AG09319 (cell line): ENCODE measurements at places on chromosomes 3 and 15.

GRCh38 chr15:62444104-62445022 lies 279.3 kb upstream of the C2CD4B start:
- DNase-seq = peak; percentile 89

- no peak for DNase-seq
These were observed 34.0 kb upstream of the GK5 start for GRCh38 chr3:142259359-142259758.

DNA sequence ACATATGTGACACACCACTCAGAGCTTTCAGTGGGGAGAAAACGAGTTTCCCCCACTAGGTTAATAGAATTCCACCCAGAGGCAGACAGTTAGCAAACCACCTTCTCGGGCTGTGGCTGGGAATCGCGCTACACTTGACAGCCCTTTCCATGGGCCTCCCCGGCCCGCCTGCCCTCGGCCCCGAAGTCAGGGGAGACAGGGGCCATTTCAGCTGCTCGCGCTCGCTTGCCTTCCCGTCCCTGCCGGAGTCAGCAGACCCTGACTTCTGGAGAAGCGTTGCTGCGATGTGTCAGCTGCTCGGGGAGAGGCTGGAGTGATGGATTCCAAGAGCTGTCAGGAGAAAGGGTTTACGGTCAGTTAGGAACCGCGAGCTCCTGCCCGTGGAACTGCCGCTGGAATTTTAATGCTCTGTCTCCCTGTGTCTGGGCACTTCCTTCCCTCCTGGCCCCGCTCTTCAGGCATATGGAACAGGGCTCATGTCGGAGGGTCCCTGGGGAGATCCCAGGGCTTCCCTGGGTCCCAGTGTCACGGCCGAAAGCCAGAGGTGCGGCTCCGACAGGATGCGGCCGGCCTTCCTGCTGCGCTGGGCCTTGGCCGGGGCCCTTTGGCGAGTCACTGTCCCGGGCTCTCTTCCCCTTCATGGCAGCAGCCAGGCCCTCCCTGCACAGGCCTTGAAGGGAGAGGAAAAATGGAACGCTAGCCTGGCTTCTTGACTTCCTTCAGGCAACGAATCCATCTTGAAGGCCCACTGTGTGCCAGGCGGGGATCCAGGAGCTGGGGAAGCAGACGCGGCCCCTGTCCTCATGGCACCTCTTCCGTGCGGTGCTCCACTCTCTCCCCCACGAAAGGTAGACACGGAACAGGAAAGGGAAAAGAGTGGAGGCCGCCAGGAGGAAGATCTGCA lies 38.4 kb upstream of the VPS8 start:
- DNase-seq = no peak

- DNase-seq = no peak
These were observed 601.4 kb downstream of the CADM2 start for GRCh38 chr3:85560088-85560785.

GRCh38 chr3:89098964-89099585 lies 8.3 kb upstream of the EPHA3 start:
- peak; percentile 22 for DNase-seq

- no peak for DNase-seq
These were observed 1.2 kb downstream of the LARP6 start for GRCh38 chr15:70852501-70853317.

- no peak for DNase-seq
These were observed 1.1 kb upstream of the MAGEF1 start for GRCh38 chr3:184713040-184713355.

DNA sequence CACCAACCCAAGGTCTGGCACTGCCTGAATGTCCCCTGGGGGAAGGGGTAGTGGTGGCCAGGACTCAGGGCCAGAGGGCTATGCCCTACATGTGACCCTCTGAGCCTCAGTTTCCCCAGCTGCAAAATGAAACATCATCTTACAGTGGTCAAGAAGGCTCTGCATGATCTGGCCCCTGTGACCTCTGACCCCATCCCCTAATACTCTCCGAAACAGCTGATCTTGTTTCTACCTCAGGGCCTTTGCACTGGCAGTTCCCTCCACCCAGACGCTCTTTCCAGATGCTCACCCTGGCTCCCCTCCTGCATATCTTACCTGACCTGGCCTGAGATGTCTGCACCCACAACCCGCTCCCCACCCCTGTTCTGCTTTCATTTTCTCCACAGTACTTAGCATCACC lies 21.8 kb downstream of the PLXND1 start:
- DNase-seq = no peak

DNA sequence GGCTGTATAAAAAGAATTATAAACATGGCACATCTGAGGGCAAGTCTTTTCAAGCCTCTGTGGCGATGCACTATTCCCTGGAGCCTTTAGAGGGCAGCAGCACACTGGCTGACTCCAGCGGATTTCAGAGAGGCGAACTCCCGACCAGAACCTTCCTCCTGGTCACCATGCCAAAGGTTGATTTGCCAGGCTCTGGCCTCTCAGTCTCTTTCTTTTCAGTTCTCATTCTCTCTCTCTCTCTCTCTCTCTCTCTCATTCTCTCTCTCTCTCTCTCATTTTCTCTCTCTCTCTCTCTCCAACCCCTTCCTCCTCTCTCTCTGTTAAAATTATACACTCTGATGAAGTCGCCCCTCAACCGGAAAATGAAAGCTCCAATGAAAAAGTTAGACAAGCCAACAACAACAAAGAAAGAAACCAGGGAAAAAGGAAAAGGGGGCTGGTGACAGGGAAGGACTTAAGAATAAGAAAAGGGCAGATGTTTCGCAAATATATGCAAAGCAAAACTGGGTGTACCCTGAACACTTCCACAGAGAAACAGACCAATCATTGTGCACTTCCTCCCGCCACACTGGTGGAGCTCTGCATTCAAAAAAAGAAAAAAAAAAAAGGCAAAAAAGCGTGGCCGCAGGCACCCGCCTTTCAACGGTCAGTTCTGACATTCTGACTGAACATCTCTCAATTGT lies 90.2 kb downstream of the TIGIT start:
- peak; percentile 78 for DNase-seq

- no peak for DNase-seq
These were observed 27.6 kb upstream of the ADAMTSL3 start for GRCh38 chr15:83626171-83626802.

- DNase-seq = no peak
These were observed 58.9 kb upstream of the GATA2 start for GRCh38 chr3:128551867-128552266.

DNA sequence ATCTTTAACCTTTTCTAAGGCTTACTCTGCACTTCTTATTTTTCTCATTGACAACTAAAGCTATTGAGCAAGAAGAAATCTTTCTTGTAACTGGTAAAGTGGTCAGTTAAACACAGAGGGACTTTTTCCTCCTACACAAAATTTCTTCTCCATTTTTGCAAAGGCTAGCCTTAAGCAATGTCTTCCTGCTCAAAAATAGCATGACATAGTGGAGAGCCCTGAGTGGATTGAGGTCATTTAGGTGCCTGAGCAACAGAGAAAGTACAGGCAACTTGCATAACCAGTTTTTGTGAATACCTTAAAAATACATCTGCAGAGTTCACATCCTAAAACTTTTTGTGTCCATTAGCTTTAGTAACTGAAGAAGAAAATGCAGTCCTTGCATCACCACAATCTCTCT lies 144.7 kb upstream of the TTC14 start:
- no peak for DNase-seq

- DNase-seq = no peak
These were observed 9.4 kb upstream of the MRPS25 start for GRCh38 chr3:15074500-15074899.

DNA sequence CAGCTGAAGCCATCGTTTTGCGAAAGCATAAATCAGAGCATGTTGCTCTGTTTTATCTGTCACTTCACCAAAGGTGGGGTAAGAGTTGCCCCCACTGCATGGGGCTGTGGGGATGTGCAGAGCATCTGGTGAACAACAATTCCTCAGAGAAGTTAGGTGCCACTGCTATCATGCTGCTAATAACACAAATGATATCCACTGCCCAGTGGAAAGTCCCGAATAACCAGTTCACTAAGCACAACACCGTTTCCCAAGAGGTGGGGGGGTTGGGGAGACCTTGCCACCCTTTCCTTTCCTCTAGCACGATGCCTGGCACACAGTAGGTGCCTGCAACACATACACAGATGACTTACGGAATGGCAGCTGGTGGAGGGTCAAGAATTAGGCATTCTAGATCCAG lies 38.6 kb downstream of the FAM3D start:
- DNase-seq = no peak

GRCh38 chr15:52436981-52437380 lies 91.7 kb downstream of the MYO5A start:
- no peak for DNase-seq

DNA sequence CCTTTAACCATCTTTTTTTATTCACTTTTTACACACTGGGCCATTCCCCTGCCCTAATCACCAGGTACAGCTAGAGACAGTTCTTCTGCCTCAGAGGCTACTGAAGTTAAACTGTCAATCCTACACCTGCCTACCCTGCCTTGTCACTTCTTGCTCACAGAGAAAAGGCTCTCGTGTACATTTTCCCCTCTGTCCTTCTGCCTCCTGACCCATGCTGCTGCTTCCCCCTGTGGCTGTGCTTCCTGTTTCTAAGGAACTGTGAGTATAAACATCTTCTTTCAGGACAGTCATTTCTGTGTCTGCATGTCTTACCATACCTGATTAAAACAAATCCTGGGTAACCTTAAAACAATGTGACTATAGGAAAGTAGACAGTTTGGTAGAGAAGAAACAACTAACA lies 236.4 kb upstream of the MRPL3 start:
- DNase-seq = no peak

DNA sequence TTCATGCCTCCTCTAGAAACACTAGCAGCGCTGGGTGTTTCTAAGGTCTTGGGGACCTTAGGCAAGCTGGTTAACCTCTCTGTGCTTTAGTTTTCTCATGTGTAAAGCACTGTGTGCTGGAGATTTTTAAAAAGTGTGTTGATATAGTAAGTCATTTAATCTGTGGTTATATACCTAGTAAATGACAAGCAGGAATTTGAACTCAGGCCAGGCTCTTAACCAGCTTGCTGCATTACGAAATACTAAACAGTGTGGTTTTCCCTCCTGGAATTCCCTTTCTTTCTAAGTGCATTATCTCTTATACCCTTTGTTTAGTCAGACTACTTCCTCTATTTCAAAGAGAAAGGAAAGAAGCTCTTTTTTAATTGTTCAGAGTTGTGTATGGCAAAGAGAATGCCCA lies 26.5 kb downstream of the NEO1 start:
- DNase-seq = peak; percentile 25

- DNase-seq = no peak
These were observed 129.2 kb upstream of the COL8A1 start for GRCh38 chr3:99509224-99509623.
